Cerebellum (tissue), 4 donors: ENCODE measurements at places on chromosomes 16 and 17. TPM values are rescaled to one million over a fixed set of nuclear protein-coding genes. Genes with fewer than 3 reads are reported as not detected.
A peak's percentile ranks its signal among the peaks of the same experiment; 100 is the strongest.

Gene MRPL12
- total RNA-seq = 2.3 TPM

DNA sequence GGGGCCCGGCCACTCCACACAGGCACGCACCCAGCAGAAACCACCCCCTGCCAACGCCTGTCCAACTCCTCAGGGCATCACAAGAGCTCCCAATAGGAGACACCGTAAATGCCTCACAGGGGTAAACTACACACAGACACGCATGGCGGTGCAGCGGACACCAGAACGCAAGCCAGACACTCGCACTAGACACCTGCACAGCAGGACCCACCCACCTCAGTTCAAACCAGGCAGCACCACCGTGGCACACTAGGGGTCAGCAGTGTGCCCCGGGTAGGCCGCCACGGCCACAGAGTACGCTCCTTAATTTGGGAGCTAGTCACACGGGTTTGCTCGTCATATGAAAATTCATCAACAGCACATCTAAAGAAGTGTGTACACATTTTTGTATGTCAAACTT lies 3.4 kb downstream of the SLC38A10 start:
- peak; percentile 55 for DNase-seq

- DNase-seq = no peak
These were observed 184.8 kb downstream of the BCAS3 start for GRCh38 chr17:60862482-60862881.

DNA sequence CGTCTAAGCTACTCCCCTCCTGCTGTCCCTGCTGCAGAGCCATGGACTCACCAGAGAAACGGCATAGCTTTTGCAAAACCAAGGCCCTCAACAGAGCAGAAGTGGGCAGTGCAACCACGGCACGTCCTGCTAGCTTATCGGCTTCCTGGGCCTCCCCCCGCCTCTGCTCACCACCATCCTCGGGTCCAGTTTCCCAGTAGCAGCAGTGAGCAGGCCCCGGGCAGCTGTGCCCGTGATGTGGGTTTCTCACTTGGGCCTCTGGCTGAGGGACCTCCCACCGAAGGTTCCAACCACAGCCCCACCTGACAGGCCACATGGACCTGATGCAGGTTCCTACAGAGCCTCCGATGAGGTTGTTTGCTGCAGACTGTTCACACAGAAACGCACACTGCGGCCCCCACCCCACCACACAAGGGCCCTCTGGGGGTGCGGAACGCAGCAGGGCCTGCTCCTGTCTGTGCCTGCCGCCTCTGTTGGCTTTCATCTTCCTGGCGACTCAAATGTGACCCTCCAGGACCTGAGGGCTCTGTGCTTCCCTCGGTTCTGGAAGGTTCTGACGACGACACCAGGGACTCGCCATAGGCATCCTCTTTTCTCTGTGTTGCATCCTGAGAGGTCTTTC lies 24.8 kb downstream of the PDIA2 start:
- DNase-seq = no peak
